ENCODE measurements at places on chromosomes 11 and 22.

- DNase-seq = no peak
These were observed 6.5 kb upstream of the TOP3B start for GRCh38 chr22:21989049-21989448.

DNA sequence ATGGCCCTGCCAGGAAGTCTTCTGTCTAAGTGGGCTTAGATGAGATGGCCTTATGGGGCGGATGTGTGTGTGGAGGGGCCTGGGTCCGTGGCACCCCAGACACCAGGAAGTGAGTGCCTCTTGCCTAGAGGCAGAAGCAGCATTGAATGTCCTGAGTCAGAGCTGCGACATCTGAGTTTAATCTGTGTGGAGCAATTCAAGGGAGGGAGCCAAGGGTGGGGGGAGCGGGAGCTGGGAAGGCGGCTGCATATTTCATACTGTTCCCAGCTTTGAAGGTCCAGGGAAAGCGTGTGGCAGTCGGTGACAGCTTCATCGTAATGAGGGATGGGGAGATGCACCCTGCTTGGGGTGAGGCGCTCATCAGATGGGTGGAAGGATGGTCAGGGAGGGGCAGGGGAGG lies 73.5 kb upstream of the THY1 start:
- DNase-seq = no peak

DNA sequence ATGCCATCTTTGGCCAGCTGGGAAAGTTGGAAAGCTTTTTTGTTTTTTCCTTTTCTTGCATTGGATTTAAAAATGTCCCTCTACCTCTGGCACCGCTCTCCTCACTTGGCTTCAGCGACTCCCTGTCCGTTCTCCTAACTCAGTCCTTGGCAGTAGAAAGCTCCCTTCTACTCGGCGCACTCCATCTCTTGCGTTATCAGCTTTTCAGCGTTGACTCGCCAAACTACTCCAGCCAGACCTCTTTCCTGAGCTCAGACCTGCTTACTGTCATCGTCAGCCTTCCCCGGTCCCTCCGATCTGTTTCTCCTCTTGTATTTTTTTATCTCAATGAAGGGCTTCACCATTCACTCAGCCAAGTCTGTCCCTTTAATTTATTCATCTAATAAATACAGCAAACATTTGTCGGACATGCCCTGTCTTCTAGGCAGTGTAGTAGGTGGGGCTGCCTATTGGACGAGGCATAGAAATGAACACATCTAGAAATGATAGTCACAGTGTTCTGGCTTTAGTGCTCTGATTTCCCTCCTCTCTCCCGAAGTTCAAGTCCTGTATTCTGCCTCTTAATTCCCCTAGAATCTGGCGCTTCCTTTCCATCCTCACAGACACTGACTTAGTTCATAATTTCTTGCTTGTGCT lies 839 bp downstream of the CEP164 start:
- DNase-seq = no peak

DNA sequence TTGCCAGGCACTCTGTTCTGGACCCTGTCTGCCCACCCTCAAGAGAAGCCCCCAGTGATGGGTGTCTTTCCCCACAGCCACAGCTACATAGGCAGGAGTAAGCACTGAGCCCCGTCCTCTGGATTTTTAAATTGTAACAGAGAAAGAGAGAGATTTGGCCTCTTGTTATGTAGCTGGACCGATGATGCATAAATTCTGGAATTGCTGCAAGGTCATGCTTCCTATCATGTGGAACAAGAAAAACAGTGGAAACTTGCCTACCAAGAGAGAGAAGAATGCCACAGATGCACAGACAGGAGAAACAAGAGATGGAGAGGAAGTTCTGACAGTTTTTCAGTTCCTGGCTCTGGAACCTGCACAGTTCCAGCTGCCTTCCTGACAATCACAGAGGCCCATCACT lies 150.2 kb downstream of the ETS1 start:
- DNase-seq = no peak

- DNase-seq = no peak
These were observed 49.7 kb downstream of the CADM1 start for GRCh38 chr11:115454525-115454924.

GRCh38 chr11:109251230-109251629 lies 170.8 kb upstream of the C11orf87 start:
- no peak for DNase-seq

- no peak for DNase-seq
These were observed 18.1 kb upstream of the MYH9 start for GRCh38 chr22:36405671-36406538.

- DNase-seq = no peak
These were observed 691.6 kb upstream of the ANO5 start for GRCh38 chr11:21501245-21501644.

GRCh38 chr11:90532125-90532524 lies 309.3 kb upstream of the CHORDC1 start:
- no peak for DNase-seq

- DNase-seq = no peak
These were observed 706.9 kb upstream of the LUZP2 start for GRCh38 chr11:23789938-23790371.

DNA sequence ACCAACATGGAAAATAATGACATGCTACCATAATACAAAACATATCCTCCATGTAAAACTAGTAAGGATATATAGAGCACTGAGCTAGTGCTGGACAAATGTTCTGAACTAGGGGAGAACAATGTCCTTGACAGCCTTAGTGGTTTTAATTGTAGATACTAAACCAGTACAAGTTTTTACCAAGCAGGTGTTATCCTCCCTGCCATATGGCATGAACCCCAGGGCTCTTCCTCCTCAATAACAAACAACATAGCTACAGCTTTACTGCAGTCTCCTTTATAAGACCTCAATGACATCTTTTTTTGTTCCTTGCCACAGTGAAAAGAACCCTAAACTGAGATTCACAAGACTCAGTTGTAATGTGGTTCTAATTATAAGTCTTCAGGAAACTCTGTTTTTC lies 70.2 kb upstream of the GDPD4 start:
- DNase-seq = no peak

- DNase-seq = no peak
These were observed 10.4 kb upstream of the HSPA8 start for GRCh38 chr11:123072332-123072761.

DNA sequence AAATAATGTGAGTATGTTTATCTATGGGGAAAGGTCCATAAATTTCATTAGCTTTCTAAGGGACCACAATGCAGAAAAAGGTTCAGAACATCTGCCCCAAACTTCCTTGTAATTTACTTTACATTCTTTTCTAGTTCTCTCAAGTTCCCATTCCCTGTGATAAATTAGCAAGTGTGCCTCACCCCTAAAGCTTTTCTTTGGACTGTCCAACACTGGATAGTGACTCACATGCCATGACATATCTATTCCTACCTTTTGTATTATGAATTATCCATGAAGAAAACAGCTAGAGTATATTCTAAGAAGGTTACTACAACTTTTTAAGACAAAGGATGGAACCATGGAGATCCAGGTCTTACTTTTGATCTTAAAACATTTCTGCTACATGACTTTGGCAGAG lies 1.6 kb downstream of the OR51F1 start:
- no peak for DNase-seq

- DNase-seq = no peak
These were observed 4.9 kb upstream of the MRGPRF start for GRCh38 chr11:69017951-69018350.

- no peak for DNase-seq
These were observed 51.4 kb upstream of the CEP126 start for GRCh38 chr11:101863361-101863760.

DNA sequence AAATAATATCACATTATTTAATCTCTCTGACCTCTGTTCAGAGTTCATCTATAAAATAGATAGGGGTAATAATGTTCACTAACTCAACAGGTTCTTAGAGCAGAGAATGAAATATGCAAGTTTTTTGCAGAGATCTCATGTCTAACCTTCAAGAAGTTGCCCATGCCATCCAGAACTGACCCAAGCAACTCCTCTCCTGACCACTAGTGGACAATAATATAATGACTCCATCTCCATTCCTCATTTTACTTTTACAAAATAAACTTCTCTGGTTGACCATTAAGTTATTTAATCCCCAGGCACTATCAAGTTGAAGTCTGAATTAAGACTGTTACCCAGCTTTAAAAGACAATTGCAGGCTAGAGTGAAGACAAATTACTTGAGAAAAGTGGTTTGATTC lies 382.6 kb downstream of the KCNA4 start:
- no peak for DNase-seq

DNA sequence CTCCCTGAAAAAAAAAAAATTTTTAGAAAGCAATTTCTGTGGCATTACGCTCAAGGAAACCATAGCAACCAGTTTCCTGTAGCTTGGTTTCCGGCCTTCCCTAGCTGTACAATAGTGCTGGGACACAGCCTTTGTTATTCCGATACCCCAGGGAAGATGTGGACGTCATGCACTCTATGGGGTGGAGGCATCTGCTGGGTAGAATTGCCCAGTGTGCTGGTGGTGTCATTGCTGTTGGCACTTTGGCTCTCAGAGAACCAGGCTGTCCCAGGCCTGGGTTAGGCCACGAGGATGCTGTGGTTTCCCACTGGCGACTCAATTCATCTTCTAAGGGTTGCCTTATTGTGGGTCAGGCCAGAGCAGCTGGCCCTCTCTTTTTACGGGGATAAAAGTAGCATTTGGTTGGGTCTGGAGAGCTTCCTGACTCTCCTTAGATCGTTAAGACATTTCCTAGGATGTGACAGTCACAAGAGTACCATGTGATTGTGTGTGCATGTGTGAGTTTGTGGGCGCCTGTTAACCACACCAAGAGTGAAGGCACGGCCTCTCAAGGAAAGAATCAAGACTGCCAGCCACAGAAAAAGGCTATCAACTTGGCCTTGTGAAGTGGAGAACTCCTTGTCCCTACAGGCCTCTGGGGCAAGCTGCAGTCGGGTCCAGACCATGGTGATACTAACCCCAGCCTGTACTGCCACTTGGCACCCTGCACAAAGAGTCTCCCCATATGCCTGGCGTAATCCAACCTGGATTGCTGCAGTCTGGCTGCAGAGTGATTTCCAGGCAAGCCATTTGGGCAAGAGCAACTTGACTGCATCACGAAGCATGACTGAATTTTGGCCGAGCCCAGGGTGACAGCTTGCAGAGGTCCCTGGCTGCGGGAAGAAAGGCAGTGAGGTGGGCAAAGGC lies 35.9 kb upstream of the NAV2 start:
- no peak for DNase-seq

- DNase-seq = peak; percentile 43
These were observed 62.8 kb downstream of the BCR start for GRCh38 chr22:23243006-23243573.

- DNase-seq = no peak
These were observed 83.1 kb upstream of the ADSL start for GRCh38 chr22:40263191-40263590.

GRCh38 chr22:17371448-17371847 lies 2.2 kb downstream of the CECR2 start:
- no peak for DNase-seq

DNA sequence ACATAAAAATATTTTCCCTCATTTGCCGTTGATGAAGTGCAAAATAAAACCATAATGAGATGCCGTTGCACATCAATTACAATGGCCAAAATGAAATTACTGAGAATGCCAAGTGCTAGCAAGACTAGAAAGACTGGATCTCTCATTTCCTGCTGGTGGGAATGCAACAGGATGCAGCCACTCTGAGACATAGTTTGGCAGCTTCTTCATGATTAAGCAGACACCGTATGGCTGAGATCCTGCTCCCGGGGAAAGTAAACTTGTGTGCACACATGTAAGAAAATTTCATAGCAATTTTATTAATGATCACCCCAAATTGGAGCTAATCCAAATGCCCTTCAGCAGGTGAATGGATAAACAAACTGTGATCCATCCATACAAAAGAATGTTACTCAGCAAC lies 1013.2 kb downstream of the TBC1D22A start:
- no peak for DNase-seq

DNA sequence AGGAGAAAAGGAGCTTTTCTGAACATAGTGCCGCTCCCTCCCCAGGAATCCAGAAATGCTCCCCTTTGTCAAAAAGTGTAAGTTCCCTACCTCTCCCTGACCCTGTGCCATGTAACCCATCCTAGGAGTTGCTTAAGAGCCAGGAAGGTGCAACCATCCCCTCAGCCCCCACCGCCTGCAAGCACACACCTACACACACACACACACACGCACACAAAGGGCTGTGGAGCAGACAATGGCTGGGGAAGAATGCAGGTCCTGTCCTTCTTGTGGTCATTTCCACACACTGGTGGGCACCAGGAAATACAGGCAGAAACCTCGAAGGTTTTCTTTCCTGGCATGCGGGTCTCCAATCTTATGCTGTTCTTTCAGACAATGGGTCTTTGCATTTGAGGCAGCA lies 1.2 kb downstream of the P2RX3 start:
- DNase-seq = no peak

GRCh38 chr11:39817241-39817640 lies 1642.2 kb downstream of the LRRC4C start:
- DNase-seq = no peak

DNA sequence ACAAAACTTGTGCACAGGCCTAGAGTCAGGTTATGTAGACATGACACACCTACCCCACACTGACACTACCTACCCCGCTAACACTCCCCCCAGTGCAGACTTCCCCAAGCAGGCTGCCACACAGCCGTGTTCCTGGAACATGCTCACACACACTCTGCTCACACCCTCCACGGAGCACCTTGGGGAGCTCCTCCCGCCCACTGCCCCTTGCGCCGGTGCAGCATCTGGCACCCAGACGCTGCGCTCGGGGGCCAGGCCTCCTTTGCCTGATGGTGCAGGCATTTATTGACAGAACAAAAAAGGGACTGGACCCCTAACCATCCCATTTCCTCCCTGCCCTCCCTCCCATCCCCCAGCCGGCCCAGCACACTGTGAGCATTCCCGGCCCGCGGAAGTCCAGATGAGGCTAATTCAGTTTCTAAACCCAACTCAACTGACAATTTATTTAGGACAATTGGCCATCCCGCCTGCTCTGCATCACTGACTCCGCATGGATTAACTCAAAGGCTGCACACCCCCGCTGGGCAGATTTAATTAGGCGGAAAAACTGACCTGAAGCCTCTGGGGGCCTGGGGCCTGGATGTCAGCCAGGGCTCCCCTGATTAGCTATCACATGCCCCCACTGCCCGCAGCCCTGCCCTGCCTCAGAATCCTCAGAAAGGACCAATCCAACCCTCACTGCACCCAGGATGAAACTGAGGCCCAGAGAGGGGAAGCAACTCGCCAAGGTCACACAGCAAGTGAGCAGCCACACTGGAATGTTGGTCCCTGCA lies 30.1 kb downstream of the KCNC1 start:
- DNase-seq = no peak

DNA sequence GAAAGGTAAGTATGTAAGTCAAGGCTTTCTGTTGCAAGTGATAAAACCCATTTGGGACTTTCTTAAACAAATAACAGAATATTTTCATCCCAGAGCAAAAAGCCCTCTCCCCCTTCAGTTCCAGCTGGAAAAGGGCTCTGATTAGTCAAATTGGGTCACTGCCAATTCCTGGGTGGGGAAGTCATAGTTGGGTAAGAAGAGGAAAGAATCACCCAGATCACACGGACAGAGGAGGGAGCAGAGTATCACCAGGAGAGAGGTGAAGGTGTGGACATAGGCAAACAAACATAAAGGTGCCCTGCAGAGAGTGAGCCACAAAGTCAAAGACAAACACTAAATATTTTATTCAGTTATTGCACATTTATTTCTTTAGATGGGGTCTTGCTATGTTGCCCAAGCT lies 36.3 kb upstream of the SORL1 start:
- no peak for DNase-seq

- no peak for DNase-seq
These were observed 87.7 kb upstream of the OPCML start for GRCh38 chr11:133619973-133620372.

- no peak for DNase-seq
These were observed 4.4 kb upstream of the ZNF202 start for GRCh38 chr11:123745764-123746451.

GRCh38 chr11:68643585-68643984 lies 40.8 kb upstream of the GAL start:
- DNase-seq = no peak

GRCh38 chr11:117885777-117886176 lies 9.3 kb upstream of the FXYD6 start:
- DNase-seq = no peak
